ENCODE measurements at places on chromosomes 12 and 14.

- DNase-seq, result no peak
Observed at GRCh38 chr14:95500201-95500681, 16.2 kb downstream of the SYNE3 start.

DNA sequence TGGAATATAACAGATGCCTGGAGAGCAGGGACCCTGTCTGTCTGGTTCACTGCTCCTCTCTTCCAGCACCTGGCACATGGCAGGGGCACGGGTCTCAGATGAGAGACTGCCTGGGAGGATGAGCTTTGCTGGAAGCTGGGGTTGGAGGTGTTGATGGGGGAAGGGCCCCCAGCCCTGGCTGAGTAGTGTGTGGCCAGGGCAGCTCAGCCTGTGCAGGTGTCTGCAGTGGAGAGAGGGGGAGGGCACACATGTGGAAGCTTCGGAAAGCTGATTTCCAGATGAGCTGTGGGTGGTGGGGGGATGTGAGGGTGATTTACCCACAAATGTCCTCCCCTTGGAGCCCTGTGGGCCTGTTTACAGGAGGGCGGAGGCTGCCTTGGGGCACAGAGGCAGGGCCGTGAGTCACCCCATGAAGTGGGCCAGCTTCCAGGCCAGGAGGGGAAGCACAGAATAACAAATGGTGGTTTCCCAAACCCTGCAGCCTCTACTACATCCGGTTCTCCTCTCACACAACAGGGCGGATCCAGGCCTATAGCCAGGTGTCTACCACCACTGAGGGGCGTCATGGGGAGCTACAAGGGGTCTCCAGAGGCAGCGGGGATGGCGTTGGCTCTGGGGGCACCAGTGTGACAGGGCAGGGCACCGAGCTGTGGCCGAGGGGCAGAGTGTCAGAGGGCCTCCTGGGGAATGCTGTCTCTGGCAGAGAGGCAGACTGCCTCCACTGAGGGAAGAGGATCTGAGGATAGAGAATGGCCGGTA is 11.0 kb downstream of the KRT7 start:
- DNase-seq, result peak; percentile 56

- DNase-seq, result no peak
Observed at GRCh38 chr12:50647479-50647878, 116.4 kb upstream of the ATF1 start.

- no peak for DNase-seq
Observed at GRCh38 chr14:23558346-23559009, 2.4 kb downstream of the THTPA start.

DNA sequence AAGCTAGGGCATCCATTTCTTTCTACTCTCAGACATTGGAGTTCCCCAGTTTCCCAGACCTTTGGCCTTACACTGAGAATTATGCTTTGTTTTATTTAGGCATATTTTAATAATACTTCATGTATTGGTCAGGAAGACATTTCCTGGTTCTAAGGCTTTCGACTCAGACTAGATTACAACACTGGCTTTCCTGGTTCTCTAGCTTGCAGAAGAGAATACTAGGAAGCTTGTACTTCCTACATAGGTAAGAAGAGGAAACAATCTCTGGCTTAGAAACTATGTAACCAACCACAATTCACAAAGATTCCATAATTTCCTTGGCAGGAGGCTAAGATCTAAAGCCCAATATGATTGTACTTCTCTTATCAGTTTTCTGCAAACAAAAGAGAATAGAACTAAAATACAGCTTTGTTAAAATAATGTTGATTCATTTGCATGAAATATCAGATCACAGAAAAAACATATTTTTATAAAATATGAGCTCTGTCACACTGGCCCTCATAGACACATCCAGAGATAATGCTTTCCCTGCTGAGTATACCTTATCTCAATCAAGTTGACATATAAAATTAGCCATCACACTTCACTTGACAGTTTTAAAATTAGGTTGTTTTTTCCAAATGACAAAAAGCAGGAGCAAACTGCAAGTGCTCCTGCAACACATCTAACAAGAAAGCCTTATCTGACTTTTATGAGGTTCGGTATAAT is 30.5 kb downstream of the CLEC2D start:
- no peak for DNase-seq

GRCh38 chr12:48104531-48104930 is 1.3 kb downstream of the SENP1 start:
- no peak for DNase-seq

- no peak for DNase-seq
Observed at GRCh38 chr14:80485764-80486163, 274.5 kb upstream of the DIO2 start.

DNA sequence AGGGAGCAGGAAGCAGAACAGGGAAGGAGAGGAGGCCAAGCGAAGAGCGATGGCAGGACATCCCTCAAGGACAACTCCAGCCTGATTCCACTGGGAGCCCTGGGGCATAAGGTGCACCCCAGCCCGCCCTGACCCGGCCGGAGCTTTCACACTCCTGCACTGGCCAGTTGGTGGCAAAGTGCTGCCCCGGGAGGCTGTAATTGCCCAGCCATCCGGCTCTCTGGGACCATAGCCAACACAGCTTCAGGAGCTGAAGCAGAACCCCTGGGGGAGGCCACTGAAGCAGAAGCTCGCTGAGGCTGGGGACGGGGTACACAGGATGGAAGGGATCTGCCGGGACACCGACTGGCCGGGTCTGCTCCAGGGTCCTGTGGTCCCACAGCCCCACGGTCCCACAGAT is 41.9 kb upstream of the BEGAIN start:
- DNase-seq, result no peak

- DNase-seq, result peak; percentile 55
Observed at GRCh38 chr12:122946690-122947341, 19.4 kb downstream of the ABCB9 start.

DNA sequence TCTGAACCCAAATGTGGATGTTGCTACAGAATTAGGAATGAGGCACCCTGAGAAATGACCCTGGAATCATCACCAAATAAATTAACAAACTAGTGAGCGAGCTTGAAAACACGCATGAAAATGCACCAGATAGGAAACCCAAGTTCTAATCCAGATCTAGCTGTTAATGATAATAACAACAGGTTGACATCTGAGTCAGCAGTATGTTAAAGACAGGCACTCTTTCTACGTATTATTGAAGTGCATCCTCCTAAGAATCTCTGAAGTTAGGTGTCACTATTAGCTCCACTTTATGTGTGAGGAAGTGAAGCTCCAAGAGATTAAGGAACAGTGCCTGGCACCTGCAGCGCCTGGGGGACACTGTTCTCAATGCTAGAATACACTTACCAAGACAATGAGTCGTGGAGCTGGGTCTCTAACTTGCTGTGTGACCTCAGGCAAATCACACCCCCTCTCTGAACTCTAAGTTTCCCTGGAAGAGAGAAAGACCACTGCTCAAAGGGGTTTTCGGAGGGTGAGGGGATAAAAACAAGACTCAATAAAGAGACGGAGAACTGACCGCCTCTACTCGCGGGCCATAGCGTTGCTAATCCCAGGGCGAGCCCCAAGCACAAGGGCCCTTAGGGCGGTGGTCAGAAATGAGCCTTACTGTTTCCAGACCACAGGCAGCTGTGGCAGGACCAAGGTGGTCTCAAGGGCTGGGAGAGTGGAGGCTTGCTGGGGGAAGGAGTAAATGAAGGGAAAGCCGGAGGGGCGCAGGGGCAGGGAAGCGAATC is 2.1 kb downstream of the SLC6A12 start:
- no peak for DNase-seq

GRCh38 chr12:92162079-92162478 is 16.4 kb upstream of the BTG1 start:
- DNase-seq, result no peak

DNA sequence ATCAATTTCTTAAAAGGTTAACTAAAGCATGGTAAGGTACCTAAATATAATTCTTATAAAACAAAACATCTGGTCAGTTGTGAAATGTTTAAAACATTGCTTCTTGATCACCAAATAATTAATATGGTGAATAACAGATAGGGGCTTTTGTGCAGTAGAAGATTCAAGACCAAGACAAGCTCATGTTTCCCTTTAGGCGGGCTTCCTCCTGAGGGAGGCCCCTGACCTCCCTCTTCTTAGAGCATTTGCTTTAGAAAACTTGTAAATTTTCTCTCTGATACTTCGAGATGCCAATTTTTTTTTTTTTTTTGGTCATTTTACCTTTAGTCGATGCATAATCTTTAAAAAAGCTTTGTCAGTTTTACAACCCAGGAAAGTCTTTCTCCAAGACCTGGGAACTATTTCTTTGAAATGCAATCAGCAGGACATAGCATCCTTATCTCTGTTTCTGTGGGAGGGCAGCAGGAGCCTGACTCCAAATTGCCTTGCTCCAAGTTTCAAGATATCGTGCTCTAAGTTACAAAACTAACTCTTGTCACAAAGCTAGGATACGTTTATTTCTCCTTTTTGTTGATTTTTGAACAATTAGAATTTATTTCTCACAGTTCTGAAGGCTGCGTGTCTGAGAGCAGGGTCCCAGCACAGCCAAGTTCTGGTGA is 66.6 kb upstream of the BICD1 start:
- no peak for DNase-seq

DNA sequence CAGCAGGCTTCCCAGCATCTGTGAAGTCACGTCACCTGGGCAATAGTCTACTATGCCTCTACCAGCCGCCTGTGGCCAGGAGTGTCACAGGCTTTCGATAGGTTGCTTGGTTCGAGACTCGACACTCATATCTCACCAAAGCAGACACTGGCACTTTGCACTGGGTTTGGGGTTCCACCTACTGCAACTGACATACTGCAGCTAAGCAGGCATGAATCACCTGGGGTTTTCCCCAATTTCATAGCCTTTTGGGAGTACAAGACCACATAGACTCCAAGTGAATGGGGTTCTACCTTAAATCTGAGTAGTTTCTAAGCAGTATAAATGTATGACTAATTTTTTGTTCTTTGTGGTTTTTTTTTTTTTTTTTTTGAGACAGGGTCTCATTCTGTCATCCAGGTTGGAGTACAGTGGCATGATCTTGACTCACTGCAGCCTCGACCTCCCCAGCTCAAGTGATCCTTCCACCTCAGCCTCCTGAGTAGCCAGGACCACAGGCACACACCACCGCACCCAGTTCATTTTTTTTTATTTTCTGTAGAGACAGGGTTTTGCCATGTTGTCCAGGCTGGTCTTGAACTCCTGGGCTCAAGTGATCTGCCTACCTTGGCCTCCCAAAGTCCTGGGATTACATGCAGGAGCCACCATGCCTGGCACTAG is 32.1 kb downstream of the DMAC2L start:
- no peak for DNase-seq

DNA sequence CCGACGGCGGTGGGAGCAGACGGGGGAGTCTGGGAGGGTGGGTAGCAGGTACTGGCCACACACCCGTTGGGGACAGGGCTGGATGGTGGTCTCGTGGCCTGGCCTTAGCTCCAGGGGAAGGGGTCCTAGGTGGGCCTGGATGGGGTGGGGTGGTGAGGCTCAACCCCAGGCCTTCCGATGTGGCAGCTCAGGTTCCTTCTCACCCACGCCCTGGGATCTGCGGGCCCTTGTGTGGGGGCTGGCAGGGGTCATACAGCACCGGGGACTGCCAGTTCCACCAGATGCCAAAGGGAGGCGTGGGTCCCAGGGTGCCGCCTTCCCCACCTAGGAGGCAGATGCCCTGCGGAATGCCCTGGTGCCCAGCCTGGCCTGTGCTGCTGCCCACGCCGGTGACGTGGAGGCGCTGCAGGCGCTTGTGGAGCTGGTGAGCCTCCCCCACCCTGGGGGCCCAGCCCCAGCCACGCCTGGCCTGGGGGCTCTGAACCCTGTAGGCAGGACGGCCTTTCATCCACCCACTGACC is 21.0 kb downstream of the ASPG start:
- no peak for DNase-seq

DNA sequence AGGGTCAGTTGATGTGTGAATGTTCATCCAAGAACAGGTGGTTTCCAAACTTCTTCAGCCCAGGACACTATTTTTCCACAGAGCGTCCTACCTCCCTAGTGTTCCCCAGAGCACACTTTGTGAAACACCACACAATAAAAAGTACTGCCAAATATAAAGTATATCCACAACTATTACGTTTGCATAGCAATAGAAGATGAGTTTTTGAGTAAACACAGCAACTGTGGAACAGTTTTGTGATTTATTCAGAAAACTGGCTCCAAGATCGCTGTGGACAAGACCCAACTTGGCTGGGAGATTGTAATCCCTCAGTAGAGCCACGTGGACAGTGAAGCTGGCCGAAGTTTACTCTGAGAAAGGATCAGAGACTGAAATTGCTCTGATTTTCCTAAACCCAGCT is 14.5 kb upstream of the MAP1LC3B2 start:
- DNase-seq, result no peak

GRCh38 chr12:51980051-51980808 is 26.5 kb upstream of the TAMALIN start:
- peak; percentile 40 for DNase-seq

- no peak for DNase-seq
Observed at GRCh38 chr12:8866429-8866828, 44.0 kb downstream of the A2ML1 start.

- peak; percentile 35 for DNase-seq
Observed at GRCh38 chr12:111298582-111299436, 70.1 kb downstream of the PHETA1 start.

DNA sequence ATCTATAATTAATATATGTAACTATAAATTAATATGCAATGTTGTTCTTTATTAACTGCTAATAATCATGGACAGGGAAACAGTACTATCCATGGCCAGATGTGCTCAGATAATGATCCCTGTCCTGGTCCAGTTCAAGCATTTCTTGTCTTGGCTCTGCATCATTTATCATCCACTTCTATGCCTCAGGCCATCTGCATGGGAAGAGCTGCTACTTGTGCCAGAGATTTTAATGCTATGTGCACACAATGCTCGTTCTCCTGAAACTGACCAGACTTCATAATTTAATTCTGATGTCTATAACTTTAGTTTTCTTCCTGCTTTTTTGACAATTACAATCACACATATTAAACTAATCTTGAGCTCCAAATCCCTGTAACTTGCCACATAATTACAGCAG is 11.2 kb upstream of the TMX1 start:
- DNase-seq, result no peak

DNA sequence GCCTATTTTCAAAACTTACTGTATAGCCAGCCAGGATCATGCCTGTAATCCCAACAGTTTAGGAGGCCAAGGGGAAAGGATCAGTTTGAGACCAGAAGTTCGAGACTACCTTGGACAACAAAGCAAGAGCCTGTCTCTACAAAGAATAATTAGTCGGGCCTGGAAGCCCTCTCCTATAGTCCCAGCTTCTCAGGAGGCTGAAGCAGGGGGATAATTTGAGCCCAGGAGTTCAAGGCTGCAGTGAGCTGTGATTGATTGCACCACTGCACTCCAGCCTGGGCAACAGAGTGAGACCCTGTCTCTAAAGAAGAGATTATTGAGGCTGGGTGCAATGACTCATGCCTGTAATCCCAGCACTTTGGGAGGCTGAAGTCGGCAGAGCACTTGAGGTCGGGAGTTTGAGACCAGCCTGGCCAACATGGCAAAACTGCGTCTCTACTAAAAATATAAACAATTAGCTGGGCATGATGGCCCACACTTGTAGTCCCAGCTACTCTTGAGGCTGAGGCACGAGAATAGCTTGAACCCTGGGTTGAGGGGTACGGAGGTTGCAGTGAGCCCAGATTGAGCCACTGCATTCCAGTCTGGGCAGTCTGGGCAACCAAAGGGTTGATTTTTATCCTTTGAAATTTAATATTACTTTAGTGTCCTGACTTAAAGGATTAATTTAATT is 14.1 kb downstream of the EID3 start:
- no peak for DNase-seq
